ENCODE measurements at places on chromosomes 6 and 20. TPM values are rescaled to one million over a fixed set of nuclear protein-coding genes. Genes with fewer than 3 reads are reported as not detected.

DNA sequence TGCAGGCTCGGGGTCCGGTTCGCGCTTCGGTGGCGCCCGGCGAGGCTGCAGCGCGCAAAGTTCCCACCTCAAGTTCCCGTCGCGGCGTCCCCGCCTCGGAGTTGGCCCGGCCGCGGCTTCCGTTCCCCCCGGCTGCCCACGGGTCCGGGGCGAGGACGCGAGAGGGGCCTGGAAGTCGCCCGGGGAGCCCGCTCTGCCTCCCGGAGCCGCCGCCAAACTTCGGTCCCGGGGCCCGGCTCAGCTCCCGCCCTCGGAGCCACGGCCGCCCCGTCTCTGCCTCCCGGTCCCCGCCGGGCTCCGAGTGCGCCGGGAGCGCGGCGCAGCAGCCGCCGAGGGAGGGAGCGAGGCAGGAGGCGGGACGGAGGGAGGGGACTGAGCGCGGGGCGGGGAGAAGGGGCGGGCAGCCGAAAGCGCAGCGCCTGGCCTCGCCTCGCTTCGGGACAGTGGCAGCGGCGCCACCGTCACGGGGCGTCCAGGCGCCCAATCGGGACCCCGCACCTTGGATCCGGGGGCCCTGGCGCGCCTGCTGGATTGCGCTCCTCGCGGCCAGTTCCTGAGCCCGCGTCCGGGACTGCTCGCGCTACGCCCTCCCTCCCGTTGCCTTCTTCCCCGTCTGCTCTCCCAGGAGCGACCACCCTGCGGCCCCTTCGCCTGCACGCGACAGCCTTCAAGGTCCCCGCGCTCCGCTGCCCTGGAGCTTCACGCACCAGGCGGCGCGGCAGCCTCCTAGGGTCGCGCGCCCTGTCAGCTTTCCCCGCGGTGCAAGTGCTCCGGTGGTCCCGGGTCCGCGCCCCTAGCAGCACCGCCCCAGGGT is at the start of gene KCNG1:
Gene KCNG1, minus strand, starts transcription at position 305 of the 814 bp plus-strand sequence. CDS start 12,769 bp downstream, outside the sequence.
- H3K27ac ChIP-seq = no peak within 1 kb of the TSS
- H3K4me1 ChIP-seq = peaks cover 15% of the 10 kb centered on the region
- H3K27me3 ChIP-seq = peaks cover 74% of the 10 kb centered on the region
- H3K4me3 ChIP-seq = peak within 1 kb of the TSS; percentile 48

- H3K27ac ChIP-seq = peak overlapping the region; percentile 64
- H3K4me1 ChIP-seq = peaks cover 16% of the 10 kb centered on the region
- H3K4me3 ChIP-seq = peak overlapping the region; percentile 71
- DNase-seq = peak; percentile 71
- H3K36me3 ChIP-seq = no peaks in the 10 kb centered on the region
These were observed 24.9 kb upstream of the FUCA2 start for GRCh38 chr6:143536461-143536865.

DNA sequence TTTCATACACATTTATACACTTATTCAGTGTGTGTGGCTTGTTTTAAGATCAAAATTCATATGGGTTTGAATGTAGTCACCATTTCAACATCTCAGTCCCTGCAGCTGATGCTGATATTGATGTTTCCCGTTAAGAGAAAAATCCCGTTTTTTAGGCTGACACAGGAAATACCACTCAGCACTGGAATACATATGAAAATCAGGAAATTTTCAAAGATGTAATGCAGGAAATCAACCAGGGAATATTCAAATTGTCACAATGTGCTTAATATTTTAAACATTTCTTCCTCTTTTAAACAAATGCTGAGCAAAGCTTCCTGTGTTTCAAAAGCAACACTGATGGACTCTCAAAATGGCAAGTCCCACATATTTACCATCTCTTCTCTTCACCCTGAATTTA is 94.5 kb upstream of the MARCKS start:
- H3K36me3 ChIP-seq = no peaks in the 10 kb centered on the region
- no peaks in the 10 kb centered on the region for H3K27me3 ChIP-seq
- H3K4me3 ChIP-seq = no peak overlapping the region
- peaks cover 10% of the 10 kb centered on the region for H3K4me1 ChIP-seq
- no peak for DNase-seq
- no peak overlapping the region for H3K27ac ChIP-seq

- H3K36me3 ChIP-seq = no peaks in the 10 kb centered on the region
- H3K27me3 ChIP-seq = no peaks in the 10 kb centered on the region
- H3K4me3 ChIP-seq = no peak overlapping the region
- DNase-seq = no peak
These were observed 6.1 kb upstream of the EZR start for GRCh38 chr6:158825038-158825950.

DNA sequence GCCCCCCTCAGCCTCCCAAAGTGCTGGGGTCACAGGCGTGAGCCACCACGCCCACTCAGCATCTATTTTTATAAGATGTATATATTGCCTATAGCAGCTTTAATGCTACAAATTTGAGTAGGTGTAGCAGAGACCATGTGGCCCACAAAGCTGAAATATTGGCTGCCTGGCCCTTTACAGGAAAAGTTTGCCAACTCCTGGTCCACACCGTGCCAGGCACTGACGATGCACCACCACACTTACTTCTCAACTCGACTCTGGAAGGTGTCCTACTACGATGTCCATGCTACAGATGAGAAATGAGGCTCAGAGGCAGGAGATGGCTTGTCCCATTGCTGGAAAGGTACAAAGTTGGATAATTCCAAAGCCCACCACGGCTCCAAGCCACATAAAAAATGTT is 17.2 kb upstream of the SRSF6 start:
- no peak overlapping the region for H3K4me3 ChIP-seq
- no peak overlapping the region for H3K27ac ChIP-seq
- no peaks in the 10 kb centered on the region for H3K4me1 ChIP-seq
- peaks cover 13% of the 10 kb centered on the region for H3K27me3 ChIP-seq
- no peaks in the 10 kb centered on the region for H3K36me3 ChIP-seq

GRCh38 chr20:6618051-6618450 is 149.4 kb upstream of the BMP2 start:
- no peaks in the 10 kb centered on the region for H3K4me1 ChIP-seq
- no peak overlapping the region for H3K27ac ChIP-seq
- no peak for DNase-seq

GRCh38 chr6:136566007-136566487 is 15.8 kb upstream of the MAP7 start:
- H3K4me3 ChIP-seq = no peak overlapping the region
- H3K4me1 ChIP-seq = no peaks in the 10 kb centered on the region
- no peak overlapping the region for H3K27ac ChIP-seq
- DNase-seq = peak; percentile 61

DNA sequence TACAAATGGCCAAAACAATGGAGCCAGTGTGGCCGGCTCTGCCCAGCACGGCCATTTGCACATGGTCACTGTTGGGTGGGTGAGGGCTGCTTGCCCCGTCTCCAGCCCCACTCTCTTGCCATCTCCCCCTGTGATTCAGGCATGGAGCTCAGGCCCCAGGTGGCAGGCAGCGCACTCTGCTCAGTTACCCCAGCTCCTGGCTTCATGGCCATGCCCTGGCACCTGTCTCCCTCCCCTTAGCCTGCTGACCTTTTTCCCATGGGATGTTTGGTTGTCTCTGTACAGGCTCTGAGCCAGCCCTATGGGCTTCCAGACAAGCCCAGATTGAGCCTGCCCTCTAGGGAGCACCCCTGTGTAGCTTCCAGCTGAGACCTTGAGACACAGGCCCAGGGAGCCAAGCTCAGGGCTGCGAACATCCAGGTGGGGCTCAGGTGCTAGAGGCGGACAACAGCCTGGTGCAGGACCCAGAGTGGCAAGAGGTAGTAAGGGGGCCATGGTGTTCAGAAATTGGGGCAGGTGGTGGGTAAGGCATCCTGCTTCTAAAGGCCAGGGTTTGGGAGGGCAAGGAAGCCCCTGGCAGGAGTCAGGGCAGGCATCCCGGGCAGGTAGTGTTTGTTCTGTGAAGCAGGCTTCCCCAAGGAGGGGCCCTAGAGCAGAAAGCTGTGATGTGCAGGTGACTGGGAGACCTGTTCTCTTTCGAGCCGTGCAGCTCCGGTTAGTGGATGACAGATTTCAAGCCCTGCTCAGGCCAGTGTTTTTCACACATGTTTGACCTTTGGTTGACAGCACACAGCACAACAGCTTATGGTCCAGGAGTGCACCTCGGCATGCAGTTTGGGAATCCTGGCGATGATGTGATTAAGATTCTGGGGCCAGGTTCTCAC is 17.7 kb downstream of the SYNJ2 start:
- DNase-seq = peak; percentile 20
- H3K4me3 ChIP-seq = no peak overlapping the region
- peaks cover 24% of the 10 kb centered on the region for H3K4me1 ChIP-seq
- H3K36me3 ChIP-seq = no peaks in the 10 kb centered on the region

- H3K36me3 ChIP-seq = no peaks in the 10 kb centered on the region
- H3K27ac ChIP-seq = no peak overlapping the region
- H3K4me1 ChIP-seq = no peaks in the 10 kb centered on the region
- H3K4me3 ChIP-seq = no peak overlapping the region
These were observed 141.2 kb upstream of the HCRTR2 start for GRCh38 chr6:55033016-55033546.

GRCh38 chr6:14380901-14381828 is 263.6 kb downstream of the CD83 start:
- no peaks in the 10 kb centered on the region for H3K27me3 ChIP-seq
- H3K4me3 ChIP-seq = no peak overlapping the region
- no peaks in the 10 kb centered on the region for H3K4me1 ChIP-seq
- H3K36me3 ChIP-seq = no peaks in the 10 kb centered on the region

DNA sequence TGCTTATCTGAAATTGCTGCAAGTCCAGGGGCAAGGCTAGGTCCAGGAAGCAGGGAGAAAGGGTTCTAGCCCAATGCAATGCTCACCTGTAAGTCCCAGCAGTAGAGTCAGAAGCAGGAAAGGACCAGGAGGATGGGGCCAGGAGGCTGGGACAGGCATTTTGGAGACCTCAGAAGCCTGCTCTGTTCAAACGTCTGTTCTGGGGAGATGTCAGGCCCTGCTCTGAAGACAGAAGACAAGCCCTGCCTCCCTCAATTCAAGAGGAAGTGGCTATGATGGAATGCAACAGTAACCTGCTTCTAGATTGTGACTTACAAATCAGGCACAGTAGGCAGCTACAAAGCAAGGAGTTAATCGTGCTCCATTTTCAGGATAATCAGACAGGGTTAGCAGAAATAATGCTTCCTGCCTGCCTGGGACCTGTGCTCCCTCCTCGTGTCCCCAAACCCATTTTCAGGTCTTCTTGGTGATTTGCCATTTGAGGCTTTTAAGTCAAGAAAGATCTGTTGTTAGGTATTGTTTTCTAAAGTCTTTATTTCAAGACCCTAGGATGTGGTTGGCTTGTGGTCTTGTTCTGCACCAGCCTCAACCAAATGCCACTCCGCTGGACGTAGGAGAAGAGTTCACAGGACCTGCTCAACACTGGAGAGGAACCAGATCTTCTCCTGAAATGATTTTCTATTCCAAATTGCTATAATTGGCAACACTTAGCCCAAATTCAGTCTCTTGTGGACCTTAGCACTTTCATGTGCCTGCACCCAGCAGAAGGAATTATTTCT is at the start of gene SIRPG:
Gene SIRPG, minus strand, starts transcription at position 224 of the 779 bp plus-strand sequence. Its CDS starts 65 bp downstream, at position 159.
- H3K4me1 ChIP-seq = no peaks in the 10 kb centered on the region
- DNase-seq = no peak
- H3K27ac ChIP-seq = peak within 1 kb of the TSS; percentile 39

DNA sequence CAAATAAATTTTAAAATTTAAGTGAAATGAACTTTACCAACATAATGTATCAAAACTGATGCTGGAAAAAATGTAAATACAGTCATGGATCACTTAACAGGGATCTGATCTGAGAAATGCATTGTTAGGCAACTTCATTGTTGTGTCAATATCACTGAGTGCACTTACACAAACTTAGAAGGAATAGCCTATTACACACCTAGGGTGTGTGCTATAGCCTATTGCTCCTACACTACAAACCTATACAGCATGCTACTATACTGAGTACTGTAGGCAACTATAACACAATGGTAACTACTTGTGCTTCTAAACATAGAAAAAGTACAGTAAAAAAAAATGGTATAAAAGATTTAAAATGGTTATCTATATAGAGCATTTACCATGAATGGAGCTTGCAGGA is 104.5 kb downstream of the DCDC2 start:
- no peaks in the 10 kb centered on the region for H3K4me1 ChIP-seq
- no peaks in the 10 kb centered on the region for H3K36me3 ChIP-seq
- H3K27ac ChIP-seq = no peak overlapping the region
- no peak overlapping the region for H3K4me3 ChIP-seq
- H3K27me3 ChIP-seq = no peaks in the 10 kb centered on the region
- no peak for DNase-seq

GRCh38 chr6:121695329-121695728 is 259.9 kb downstream of the GJA1 start:
- H3K27ac ChIP-seq = no peak overlapping the region
- DNase-seq = no peak
- H3K27me3 ChIP-seq = no peaks in the 10 kb centered on the region

GRCh38 chr20:15031546-15032351 is 694.3 kb upstream of the FLRT3 start:
- no peaks in the 10 kb centered on the region for H3K36me3 ChIP-seq
- H3K27me3 ChIP-seq = no peaks in the 10 kb centered on the region
- H3K27ac ChIP-seq = no peak overlapping the region
- H3K4me3 ChIP-seq = no peak overlapping the region
- H3K4me1 ChIP-seq = no peaks in the 10 kb centered on the region

GRCh38 chr20:57993716-57994431 is 234.6 kb downstream of the ANKRD60 start:
- H3K27ac ChIP-seq = no peak overlapping the region
- no peak for DNase-seq
- peaks cover 7% of the 10 kb centered on the region for H3K27me3 ChIP-seq
- H3K36me3 ChIP-seq = no peaks in the 10 kb centered on the region
- H3K4me1 ChIP-seq = peaks cover 1% of the 10 kb centered on the region
- H3K4me3 ChIP-seq = no peak overlapping the region

DNA sequence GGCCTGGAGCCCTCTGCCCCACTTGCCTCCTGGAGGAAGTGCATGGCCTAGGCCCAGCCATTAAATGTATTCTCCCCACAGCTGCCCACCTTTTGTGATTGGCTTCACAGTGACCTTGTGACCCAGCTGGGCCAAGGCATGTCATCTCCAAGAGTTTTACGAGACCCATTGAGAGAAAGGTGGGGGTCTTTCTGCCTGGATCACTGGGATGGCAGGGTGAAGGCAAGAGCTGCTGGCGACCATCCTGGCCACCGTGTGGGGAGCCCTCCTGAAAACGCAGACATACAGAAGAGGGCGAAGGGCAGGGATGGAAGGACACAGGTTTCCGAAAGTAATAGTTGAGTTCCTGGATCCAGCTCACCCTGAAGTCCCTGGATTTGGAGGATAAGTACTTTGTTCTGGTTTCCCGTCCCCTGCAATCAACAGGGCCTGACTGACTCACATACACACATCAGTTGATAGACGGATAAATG is 12.3 kb upstream of the SPO11 start:
- DNase-seq = no peak
- H3K4me3 ChIP-seq = no peak overlapping the region

The COL19A1 gene
- total RNA-seq = not detected

The ARG1 gene
- 4.0 TPM for total RNA-seq

The PKHD1 gene
- total RNA-seq = 0.09 TPM

The MRPS18B gene
- 55.0 TPM for total RNA-seq

The SLC22A7 gene
- total RNA-seq = not detected

The TMEM244 gene
- total RNA-seq = not detected

The CRISP3 gene
- total RNA-seq = 2.5 TPM
